ENCODE measurements at places on chromosomes 6 and 20. TPM values are rescaled to one million over a fixed set of nuclear protein-coding genes. Genes with fewer than 3 reads are reported as not detected.

Gene MDFI
- 0.35 TPM for polyA plus RNA-seq

Gene PDE10A
- 2.5 TPM for polyA plus RNA-seq

Gene RAET1L
- polyA plus RNA-seq: not detected

DNA sequence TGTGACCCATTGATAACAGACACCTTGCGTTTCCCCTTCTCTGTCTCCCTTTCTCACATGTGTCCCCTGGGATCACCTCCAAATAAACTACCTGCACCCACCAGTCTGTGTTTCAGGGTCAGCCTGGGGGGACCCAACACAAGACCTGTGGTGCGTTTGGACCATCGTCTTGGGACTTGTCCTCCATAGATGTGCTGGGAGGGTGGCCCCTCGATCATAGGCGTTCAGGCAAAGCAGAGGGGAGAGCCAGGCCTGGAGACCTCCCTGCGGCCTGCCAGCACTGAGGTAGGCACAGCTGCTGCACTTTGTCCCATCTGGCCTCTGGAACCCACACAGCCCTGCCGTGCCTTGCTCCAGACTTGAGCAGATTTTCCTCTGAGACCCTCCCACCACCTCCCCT, 18.1 kb downstream of the CST9 start:
- no peak overlapping the region for H3K4me3 ChIP-seq
- H3K4me1 ChIP-seq: no peaks in the 10 kb centered on the region
- no peak overlapping the region for H3K27ac ChIP-seq

GRCh38 chr6:56802584-56802983, 152.3 kb upstream of the BEND6 start:
- H3K36me3 ChIP-seq: no peaks in the 10 kb centered on the region
- no peak overlapping the region for H3K27ac ChIP-seq
- no peak overlapping the region for H3K4me3 ChIP-seq
- no peaks in the 10 kb centered on the region for H3K4me1 ChIP-seq
- no peak for DNase-seq

DNA sequence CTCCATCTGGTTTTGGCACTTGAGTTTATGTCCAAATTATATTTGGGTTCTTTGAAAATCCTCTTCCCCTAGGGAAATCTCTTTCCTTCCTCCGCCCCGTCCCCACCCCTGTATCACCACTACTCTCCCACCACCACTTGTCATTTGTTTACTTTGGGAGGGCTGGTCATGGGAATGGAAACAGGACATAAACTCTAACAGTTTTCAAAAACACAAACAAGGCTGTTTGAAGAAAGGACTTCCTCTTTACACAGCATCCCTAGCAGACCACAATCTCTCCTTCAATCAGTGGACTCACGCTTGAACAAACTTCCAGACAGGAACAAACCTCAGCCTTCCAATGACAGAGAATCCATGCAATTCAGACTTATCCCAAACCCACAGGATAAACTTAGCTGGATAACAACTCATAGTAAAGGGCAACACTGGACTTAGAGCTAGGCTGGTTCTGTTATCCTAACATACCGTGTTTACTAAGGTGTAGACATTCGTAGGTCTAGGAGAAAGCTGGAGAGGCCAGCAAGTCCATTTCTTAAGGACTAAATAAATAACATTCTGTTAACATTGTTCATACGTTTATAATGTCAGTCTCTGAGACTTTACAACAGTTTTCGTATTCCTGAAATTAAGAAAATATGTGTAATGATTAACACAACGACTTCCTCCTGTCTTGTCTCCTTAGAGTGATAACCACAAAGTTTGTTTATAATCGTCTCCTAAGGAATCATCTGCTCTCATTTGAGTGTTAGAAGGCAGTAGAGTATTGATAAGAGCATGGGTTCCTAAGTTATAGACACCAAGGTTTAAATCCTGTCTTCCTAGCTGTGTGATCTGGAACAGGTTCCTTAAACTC, 44.1 kb upstream of the CTAGE9 start:
- no peaks in the 10 kb centered on the region for H3K4me1 ChIP-seq
- H3K4me3 ChIP-seq: no peak overlapping the region
- no peak overlapping the region for H3K27ac ChIP-seq
- no peak for DNase-seq

GRCh38 chr6:109194880-109195279, 99.6 kb downstream of the CEP57L1 start:
- no peaks in the 10 kb centered on the region for H3K36me3 ChIP-seq
- no peaks in the 10 kb centered on the region for H3K27me3 ChIP-seq
- H3K4me3 ChIP-seq: no peak overlapping the region
- no peak for DNase-seq

All from spleen (tissue), 13 donors.